ENCODE measurements at places on chromosomes 4 and X.

DNA sequence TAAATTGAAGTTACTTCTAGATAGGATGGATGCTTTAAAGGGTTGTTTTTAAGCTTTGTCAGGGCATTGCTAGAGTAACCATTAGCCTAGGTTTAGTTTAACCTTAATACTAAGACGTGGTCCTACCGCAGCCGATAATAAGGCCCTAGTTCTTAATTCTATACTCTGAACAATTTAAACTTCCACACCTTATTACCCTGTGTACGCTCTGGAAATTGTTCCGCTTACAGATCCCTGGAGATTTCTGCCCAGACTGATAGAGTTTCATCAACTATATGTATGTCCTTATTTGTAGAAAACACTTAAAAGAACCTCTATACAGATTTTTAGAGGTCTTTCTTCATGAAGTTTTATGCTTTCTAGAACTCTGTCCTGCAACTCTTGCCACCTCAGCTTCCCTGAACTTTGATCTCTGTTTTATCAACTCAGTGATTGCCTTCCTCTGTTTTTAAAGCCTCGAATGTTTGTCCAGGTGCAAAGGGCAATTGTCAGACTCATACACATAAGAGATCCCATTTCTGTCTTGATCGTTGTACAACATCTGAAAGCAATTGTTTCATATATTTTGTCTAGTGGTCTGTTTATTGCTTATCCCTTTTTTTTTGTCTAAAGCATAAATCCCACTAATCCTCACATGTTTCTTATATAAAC, 71.1 kb upstream of the VCX start:
- no peak for DNase-seq

GRCh38 chr4:24642981-24643547, 58.7 kb upstream of the DHX15 start:
- DNase-seq: no peak

- DNase-seq: no peak
These were observed 563.7 kb upstream of the PRKX start for GRCh38 chrX:4277122-4277521.

DNA sequence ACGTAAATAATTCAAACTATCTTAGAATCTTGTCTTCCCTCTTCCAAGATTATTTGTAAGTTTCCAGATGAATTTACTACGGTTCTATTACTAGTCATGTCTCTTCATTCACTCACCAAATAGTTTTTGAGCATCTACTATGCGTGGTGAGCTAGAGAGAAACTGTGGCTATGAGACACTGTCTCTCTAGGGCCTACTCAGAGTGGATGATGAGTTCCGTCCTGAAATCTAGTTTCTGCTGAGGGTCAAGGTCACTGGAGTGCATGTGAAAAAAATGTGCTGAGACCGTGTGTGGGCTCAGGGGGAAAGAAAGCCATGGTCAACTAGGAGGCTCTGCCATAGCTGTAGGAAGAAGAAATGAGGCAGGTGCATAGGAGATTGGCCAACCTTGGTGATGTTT, 320.2 kb upstream of the GATB start:
- no peak for DNase-seq

Data from effector memory CD4-positive, alpha-beta T cell (primary cell).